ENCODE measurements at places on chromosomes 2 and 18. TPM values are rescaled to one million over a fixed set of nuclear protein-coding genes. Genes with fewer than 3 reads are reported as not detected.

DNA sequence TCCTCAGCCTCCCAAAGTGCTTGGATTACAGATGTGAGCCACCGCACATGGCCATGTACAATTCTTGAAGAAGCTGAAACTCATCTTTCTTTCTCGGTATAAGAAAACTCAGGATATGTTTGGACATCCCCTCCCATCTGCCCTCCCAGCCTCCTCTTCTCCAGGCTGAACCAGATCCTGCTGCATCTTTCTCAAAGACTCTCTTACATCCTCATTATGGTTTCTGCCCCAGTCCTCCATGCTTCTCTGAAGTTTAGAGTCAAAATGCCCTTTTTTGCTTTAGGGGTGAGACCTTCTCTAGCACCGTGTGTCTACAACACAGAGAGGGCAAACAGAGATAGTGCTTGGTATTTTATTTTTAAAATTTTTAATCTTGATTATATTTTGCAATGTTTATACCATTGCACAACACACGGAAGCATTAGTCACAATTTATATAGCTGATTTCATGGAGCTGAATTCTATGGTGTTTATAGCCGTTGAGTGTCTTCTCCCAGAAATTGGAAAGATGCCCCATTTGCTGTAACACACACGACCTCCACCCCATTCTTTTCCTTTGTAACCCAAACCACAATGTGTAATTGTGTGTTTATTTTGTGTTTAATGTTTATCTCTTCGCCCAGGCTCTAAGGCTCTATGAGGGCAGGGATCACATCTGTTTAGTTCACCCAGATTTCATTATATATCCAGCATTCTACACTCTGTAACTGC lies 206.0 kb upstream of the TNP1 start:
- no peak for DNase-seq

GRCh38 chr18:58370612-58371011 lies 258.3 kb downstream of the ALPK2 start:
- DNase-seq, result no peak

- no peak for DNase-seq
These were observed 1.5 kb downstream of the PROM2 start for GRCh38 chr2:95275601-95276243.

DNA sequence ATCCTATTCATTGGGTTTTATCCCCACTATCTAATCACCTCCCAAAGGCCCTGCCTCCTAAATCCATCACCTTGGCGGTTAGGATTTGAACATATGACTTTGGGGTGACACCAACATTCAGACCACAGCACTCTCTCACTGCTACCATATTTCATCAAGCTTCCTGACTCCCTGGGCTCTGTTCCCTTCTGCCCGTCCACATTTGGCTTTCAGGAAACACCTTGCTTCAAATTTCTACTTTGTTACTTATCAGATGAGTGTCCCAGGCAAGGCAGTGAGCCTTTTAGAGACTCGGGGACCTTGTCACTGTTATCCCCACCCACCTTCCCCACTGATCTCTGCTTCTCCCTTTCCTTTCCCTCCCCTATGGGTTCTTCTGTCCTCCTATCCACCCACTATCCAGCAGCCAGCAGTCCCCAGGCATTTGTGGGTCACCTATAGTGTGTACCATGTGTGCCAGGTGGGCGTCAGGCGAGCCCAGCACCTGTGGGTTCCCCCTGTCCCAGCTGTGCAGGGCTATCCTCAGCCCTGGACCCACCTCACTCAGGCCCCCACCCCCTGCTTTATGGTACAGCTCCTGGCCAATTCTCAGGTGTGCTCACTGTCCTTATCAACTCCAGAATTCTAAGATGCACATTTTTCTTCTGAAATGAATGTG lies 230.9 kb downstream of the LOXHD1 start:
- DNase-seq, result no peak

GRCh38 chr2:180698668-180699067 lies 281.7 kb upstream of the UBE2E3 start:
- no peak for DNase-seq

- DNase-seq, result no peak
These were observed 141.4 kb downstream of the BCL2 start for GRCh38 chr18:63177919-63178821.

DNA sequence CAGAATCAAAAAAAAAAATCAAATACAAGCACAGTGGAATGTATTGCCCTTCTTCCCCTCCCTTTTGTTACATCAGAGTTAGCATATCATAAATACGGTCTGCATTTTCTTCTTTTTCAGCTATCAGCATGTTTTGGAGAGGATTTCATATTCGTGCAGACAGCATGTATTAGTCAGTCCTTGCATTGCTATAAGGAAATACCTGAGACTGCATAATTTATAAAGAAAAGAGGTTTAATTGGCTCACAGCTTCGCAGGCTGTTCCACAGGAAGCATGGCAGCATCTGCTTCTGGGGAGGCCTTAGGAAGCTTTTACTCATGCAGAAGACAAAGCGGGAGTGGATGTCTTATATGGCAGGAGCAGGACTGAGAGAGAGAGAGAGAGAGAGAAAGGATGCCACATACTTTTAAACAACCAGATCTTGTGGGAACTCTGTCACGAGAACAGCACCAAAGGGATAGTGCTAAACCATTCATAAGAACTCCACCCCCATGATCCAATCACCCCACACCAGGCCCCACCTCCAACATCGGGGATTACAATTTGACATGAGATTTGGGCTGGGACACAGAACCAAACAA lies 8.9 kb downstream of the IL1B start:
- no peak for DNase-seq

The CXCR1 gene
- not detected for total RNA-seq

The APLF gene
- total RNA-seq, result 6.5 TPM

Data from kidney epithelial cell (primary cell).